Activated CD8-positive, alpha-beta T cell treated with anti-CD3 and anti-CD28 coated beads for 36 hours (primary cell): ENCODE measurements at places on chromosomes 5 and 9. TPM values are rescaled to one million over a fixed set of nuclear protein-coding genes. Genes with fewer than 3 reads are reported as not detected.
A peak's percentile ranks its signal among the peaks of the same experiment; 100 is the strongest.

MCTP1 gene
- total RNA-seq = 0.40 TPM

TRAF2 gene
- total RNA-seq = 34.8 TPM

ADGRV1 gene
- not detected for total RNA-seq

ZNF608 gene
- total RNA-seq = not detected

PTGS1 gene
- total RNA-seq = 0.23 TPM

ADRB2 gene
- 0.98 TPM for total RNA-seq

IFNA13 gene
- total RNA-seq = not detected

ZNF462 gene
- not detected for total RNA-seq

DNA sequence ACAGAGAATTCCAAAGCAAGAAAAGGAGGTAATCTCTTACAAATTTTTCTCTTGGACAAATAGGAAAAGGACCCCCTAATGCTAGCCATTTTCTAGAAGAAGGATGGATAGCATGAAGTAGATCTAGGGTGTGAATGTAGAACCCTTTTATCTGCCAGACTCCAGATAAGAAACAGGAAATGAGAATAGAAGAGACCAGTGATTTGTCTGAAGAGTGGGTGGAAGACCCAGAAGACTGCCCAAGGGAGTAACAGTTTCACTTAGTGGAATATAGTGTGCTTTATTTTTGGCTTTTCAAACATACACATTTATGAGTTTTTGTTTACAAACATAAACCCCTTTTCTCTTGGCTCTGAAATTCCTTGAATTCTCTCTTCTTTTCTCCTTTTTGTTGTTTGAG, 25.0 kb downstream of the ECM2 start:
- DNase-seq = no peak

- DNase-seq = no peak
These were observed 561.1 kb downstream of the NR2F1-AS1 start for GRCh38 chr5:93019896-93020295.

- no peak for DNase-seq
These were observed 118.0 kb downstream of the PRKACG start for GRCh38 chr9:68895741-68896478.

GRCh38 chr9:100324594-100325200, 28.0 kb downstream of the TEX10 start:
- DNase-seq = no peak

- DNase-seq = no peak
These were observed 53.9 kb downstream of the C9orf57 start for GRCh38 chr9:72006501-72006900.

DNA sequence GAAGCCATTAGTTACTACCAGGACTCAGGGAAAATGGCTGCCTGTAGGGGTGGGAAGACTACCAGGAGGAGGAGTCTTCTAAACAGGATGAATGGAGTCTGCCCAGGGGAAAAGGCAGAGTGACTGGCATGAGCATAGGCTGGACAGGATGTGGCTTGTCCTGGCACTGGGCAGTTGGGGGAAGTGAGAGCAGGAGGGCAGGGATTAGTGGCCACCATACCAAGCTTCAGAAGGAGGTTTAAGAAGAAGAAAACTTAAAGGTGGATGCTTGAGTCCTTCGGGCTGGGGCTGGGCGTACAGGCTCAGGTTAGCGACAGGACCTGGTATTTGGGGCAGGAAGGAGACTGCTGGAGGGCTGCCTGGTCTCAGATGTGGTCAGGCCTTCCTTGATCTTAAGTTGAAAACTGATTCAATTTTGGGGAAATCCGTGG, 5.0 kb upstream of the NSD1 start:
- DNase-seq = peak; percentile 41

GRCh38 chr5:58462623-58463230, 2.8 kb upstream of the PLK2 start:
- peak; percentile 42 for DNase-seq

GRCh38 chr5:160466889-160467554, 45.4 kb downstream of the PTTG1 start:
- no peak for DNase-seq

DNA sequence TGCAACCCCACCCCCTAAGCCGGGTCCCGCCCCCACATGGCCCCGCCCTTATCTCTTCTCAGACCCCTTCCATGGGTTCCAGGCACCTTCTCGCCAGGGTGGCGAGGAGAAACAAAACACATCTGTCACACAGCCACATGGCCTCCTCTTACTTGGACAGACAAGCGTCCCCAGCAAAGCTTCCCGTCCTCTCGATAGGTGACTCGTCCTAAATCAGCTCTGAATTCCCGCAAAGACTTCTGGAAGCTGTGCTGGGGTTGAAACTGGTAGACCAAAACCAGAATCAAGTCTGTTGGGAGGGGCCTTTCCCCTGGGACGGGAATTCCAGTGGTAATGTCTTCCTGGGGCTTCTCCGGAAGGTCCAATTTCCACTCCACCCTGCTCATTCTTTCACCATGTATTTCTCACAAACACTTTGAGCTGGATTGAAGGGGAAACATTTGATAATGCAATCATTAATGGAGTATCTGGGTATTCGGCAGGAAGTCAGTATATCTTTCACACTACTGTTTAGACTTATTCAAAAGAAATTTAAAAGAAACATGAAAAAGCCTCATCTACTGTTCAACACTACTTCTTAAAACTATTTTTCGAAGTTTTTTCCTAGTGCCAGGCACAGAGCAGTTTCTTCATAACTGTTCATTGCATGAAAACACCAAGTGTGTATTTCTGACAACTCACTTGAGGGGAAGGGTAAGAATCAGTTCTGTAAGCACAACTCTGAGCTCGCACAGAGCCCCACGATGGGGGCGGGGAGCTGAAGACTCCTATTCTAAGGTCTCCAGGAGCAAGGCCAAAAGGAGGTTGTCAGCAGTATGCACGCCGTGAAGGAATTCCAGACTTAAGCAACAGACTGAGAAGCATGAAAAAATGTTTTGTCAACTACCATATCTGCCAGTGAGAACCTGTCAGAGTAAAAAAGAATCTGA, 644 bp upstream of the CTNNAL1 start:
- DNase-seq = peak; percentile 4

- peak; percentile 60 for DNase-seq
These were observed 18.7 kb upstream of the CYFIP2 start for GRCh38 chr5:157247267-157247666.

DNA sequence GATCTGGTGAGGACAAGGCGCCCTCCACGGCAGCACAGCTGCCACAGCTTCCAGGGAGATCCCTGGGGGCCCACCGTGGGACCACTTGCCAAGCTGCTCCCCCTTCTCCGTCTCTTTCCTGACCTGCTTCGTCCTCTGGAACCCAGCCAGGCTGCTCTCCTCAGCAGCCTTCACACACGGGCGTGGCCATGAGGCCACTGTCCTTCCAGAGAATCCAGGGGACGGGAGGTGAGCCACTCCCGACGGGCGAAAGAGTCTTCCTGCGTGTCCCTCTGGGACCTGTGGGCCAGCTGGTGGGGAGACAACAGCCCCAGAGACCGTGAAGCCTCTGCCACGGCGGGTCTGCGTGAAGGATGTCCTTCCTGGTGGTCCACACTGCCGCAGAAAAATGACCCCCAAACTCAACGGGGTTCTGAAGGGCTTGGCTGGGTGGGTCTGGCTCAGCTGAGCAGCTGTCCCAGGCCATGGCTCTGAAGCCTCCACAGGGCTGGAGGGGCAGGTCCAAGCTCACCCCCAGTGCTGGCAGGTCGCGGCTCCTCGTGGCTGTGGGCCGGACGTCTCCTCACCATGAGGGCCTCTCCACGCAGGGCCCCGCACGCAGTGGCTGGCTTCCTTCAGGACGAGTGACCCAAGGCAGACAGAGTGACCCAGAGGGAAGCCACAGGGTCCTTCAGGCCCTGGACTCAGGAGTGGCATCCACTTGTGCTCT, 47.4 kb upstream of the NKD2 start:
- DNase-seq = no peak

DNA sequence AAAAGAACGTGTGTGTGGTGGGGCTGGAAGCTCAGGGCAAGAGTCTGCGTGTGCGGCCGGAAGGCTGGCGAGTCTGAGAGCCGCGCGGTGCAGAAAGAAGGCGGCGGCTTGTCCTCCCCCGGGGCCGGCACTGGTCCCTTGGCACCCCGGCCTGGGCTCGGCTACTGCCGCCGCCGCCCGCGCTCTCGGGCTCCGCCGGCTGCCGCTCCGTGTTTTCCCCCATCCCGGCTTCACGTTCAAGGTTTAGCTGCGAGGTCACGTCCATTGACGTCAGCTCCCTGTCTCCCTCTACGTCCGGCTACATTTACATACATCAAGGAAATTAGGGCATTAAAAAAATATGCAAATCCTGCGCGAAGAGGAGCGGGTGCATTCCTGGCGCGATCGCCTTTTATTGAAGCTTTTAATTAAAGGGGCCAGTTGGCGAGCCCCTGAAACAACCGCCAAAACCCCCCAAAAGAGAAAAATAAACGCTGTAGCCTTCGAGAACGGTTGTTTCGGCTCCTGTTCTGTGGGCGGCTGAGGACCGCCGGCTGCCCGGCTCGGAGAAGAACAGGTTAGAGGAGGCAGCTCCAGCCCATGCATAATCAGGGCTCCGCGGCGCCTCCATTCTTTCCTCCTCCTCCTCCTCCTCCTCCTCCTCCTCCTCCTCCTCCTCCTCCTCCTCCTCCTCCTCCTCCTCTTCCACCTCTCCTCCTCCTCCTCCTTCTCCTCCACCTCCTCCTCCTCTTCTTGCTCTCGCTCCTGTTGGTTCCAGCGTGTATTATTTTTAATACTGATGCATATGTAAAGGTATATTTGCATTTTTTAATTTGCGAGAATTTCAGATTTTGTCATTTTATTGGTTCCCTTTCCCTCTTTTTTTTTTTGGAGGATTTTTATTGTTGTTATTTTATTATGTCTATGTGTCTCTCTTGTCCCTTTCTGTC, 207.0 kb downstream of the MEF2C start:
- DNase-seq = peak; percentile 35

- no peak for DNase-seq
These were observed 31.9 kb downstream of the P4HA2 start for GRCh38 chr5:132195727-132196126.

DNA sequence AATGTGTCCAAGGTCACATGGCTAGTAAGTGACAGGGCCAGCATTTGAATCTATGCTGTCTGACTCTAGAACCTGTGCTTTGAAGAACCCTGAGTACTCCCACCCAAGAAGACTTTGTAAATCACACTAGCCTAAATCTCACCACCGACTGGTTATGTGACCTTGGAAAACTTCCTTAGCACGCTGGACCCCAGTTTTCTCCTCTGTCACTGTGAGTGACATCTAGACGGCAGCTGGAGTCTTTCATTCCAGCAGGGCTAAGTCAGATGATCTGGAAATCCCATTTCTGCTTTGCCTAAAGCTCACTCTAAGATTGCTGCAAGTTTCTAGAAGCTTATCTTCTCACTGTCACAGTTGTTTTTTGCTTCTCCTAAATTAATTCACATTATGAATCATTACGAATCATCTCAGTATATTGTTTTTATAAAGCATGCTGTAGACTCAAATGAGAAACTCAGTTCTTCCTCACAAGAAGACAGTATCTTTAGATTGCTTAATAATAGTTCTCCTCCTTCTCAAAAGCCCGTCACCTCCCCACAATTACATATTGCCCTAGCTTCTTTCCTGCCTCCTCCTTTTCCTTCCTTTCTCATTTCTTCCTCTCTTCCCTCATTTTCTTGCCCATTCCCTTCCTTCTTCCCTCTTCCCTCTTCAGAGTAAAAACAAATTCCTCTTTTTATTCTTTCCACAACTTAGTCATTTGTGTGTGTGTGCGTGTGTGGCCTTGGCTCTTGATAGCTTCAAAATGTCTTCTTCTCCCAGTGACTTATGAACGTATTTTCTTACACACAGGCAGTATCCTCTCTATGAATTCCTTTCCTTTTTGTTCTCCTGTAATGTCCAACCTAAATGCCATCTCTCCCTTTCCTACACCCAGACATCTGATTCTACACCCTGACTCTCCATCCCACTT, 16.8 kb downstream of the ALDOB start:
- no peak for DNase-seq

- DNase-seq = no peak
These were observed 278.7 kb downstream of the HCN1 start for GRCh38 chr5:45417285-45417998.

GRCh38 chr9:114790521-114790920, 15.3 kb downstream of the TNFSF15 start:
- DNase-seq = no peak

DNA sequence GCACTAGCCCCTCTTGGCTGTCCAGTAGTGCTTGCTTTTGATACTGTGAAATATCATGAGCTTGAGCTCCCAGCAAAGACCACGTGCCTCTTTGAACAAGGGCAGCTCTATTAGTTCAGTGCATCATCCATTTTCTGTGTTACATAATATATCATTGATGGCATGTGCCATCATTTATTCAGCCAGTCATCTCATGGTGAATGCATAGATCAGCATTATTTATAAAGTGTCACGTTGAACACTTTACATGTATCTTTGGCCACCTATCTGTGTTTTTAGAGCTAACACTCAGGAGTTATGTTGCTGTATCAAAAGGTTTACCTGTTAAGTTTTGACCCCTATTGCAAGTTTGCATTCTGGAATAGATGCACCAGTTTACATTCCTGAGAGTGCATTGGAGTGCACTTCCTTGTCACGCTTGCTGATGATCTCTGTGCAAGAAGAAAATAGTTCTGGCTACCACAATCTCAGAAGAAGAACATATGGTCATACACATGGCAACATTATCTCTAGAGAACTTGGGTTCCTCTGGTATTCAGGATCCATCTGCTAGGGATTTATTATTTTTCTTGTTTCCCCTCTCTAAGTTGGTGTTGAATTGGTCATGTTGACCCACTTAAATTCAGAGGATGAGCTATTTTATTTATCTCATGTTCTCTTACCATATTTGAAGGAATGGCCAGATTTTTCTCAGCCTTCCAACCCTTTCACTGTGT, 120.9 kb downstream of the SH3GL2 start:
- no peak for DNase-seq

DNA sequence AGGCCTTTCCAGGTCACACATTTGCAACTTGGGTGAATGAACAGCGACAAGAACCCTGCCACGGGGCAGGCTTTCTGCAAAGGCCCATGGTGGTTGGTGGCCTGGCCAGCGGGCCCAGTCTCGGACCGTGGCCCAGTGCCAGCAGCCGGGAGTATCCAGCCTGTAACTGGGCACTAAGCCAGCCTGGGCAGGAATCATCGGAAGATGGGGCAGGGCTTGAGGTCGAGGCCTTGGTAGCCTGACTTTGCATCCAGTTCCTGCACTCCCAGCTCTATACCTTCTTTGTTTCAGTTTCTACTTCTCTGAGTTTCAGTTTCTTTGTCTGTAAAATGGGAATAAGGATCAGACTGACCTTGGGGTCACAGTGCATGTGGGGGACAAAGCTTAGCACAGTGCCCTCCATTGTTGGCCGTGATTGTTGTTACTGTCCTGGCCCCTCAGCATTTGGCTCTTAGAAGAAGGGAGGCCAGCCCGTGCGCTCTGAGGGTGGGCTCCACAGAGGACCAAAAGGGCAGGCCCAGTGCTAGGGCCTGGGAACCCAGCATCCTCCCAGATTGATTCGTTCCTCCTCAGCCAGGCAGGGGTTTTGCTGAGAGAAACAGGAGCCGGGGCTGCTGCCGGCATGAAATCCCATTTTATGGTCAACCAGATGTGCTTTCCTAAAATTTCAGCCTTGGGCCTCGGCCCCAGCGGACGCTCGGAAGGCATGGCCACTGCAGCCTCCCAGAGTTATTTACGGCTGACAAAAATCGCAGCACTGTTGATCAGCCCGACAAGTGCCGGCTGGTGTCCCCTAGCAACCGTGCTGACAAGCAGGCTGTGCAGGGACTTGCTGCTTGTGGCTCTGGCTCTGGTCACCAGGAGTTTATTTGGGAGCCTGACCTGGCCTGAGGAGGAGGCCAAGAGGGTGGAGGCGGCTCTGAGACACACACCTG, 43.6 kb downstream of the JADE2 start:
- no peak for DNase-seq
